GM12878 (cell line): ENCODE measurements at places on chromosomes 6 and 20.
A peak's percentile ranks its signal among the peaks of the same experiment; 100 is the strongest.

DNA sequence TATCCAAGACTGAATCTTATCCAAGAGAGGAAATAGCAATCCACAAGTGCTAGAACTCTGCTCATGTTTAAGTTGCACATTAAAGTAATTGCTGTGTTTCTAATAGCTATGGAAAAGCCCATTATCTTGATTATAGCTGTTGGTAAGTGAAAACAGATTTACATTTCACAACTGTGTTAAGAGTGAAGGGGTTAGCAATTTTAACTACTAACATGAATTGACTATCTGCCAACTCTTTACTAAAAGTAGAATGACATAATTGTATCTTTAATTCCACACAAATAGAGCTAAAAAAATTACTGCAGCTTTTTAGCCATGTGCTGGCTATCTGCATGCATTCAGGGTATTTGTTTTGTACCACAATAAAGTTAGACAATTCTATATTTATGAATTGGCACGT is 277.9 kb upstream of the IRAK1BP1 start:
- no peak for DNase-seq

DNA sequence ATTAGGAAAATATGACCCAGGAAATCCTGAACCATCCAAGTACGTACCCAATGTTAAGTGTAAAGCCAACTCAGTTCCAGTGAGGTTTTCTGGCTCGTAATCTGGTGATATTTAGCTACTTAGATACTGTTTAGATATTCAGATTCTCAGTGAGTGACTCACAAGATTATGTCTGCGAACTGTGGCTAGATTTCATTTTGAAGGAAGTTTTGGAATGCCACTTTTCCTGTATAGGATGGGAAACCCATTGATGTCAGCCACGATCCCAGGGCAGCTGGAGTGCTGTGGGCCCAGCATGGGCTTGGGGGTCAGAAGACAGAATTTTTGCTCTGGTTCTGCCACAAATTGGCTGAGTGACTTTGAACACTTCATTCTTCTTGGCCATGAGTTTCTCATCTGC is 76.3 kb downstream of the TMEM170B start:
- no peak for DNase-seq

DNA sequence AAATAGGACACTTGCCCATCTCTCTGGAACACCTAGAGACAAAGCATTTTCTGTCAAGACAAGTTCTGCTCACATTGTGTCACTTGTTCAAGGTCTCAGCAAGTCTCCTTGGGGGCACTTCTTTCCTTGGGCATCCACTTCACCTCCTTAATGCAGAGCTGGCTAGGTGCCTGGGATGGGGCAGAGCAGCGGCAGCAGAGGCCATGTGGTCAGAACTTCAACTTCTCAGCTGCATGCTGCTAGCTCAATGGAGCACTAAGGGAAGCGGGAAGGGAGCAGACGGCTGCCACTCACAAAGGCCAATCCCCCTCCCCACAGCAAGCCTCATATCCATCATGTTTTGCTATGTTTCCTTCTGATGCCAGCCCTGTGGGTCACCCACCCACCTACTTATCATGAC is 31.5 kb downstream of the NEDD9 start:
- no peak for DNase-seq

DNA sequence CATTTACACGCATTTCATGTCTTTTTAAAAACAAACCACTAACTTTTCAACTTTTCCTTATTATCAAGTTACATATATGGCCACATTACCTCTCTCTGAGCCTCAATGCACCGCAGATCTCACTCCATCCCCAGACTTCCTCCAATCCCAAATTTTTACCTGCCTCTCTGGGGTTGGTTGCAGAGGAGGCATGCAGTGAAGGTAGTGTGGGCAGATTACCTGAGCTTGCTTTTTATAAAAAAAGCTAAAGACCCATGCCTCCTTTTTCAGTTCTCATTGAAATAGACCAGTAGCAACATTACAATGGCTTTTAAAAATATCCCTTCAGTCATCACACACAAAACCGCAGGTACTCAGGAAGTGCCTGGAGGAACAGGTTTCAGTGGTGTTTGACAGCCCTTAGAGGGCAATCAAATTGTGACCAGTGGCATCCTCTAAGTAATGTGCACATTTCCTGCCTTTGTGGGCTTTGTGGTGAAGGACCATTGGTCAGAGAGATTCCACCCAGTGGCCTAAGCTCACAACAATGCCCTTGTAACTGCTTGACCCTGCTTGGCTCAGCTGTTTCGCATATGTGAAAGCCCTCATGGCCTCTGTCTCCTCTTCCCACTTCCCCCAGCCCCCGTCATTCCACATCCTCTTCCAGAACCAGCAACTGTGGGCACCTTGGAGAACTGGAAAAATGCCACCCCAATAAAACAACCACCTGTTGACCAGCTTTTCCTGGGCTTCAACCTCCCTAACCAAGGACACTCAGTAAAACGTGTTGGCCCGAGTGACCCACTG is 30.2 kb upstream of the IL17A start:
- peak; percentile 87 for DNase-seq

DNA sequence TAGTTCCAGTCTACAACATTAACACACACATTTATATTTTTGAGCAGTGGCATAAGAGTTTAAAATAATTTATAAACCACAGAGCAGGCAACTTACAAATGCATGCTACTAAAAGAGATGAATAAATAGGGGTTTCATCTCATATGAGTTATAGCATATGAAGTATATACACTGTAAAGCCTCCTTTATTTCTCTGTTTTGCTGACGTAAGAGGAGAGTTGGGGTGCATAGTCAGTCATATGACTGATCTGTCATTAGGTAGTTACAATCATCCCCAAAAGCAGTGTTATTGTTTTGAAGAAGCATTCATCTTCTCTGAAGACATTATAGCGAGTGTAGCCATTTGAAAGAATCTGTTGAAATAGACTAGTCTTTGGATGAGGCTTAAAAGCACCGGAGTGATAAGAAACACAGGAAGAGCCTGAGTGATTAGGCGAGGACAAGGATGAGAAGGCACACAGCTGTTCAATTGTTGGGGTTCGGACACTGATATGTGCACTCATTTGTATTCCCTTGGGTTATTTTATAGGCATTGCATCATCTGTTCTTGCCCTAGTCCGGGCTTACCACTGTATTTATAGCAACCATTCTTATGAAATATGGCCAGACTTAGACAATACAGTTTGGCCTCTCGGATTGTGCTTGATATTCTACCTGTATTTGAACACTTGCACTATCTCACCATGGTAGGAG is 325.7 kb downstream of the SAMD5 start:
- DNase-seq, result no peak
